ENCODE measurements at places on chromosomes 7 and 10. TPM values are rescaled to one million over a fixed set of nuclear protein-coding genes. Genes with fewer than 3 reads are reported as not detected.

Gene TEX36
- not detected for total RNA-seq

Gene AEBP1
- 49.3 TPM for total RNA-seq

Gene TCAF1
- 19.7 TPM for total RNA-seq

DNA sequence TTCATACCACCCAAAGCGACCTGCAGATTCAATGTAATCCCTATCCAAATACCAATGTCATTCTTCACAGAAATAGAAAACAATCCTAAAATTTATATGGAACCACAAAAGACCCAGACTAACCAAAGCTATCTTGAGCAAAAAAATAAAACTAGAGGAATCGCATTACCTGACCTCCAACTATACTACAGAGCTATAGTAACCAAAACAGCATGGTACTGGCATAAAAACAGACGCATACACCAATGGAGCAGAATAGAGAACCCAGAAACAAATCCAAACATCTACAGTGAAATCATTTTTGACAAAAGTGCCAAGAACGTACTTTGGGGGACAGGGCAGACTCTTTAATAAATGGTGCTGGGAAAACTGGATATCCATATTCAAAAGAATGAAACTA, 16.9 kb upstream of the CUL1 start:
- DNase-seq: no peak
- no peaks in the 10 kb centered on the region for H3K27me3 ChIP-seq
- no peak overlapping the region for H3K4me3 ChIP-seq
- no peaks in the 10 kb centered on the region for H3K4me1 ChIP-seq
- H3K27ac ChIP-seq: no peak overlapping the region

DNA sequence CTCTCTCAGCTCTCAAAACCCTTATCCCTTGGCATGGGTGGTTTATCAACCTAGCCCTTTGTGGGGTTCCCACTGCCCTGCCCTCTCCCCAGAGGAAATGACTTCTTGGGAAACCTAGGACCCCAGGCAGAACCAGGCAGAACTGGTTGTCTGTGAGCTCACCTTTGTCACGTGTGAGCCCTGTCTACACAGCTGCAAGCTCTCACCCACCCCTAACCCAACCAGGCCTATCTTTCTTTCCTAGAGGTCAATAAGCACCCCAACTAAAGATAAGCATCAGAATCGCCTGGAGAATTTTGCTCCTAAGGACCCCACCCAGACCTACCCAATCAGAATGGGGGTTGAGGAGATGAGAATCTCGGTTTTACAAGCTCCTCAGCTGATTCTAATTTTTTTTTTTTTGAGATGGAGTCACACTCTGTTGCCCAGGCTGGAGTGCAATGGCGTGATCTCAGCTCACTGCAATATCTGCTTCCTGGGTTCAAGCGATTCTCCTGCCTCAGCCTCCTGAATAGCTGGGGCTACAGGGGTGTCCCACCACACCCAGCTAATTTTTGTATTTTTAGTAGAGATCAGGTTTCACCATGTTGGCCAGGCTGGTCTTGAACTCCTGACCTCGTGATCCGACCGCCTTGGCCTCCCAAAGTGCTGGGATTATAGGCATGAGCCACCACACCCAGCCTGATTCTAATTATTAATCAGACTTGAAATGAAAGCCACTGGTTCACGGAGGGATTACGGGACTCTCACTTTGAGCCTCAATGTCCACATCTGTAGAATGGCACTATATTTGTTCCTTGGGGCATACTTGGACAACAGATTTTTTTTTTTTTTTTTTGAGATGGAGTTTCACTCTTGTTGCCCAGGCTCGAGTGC, 7.5 kb upstream of the DDIT4 start:
- no peaks in the 10 kb centered on the region for H3K27me3 ChIP-seq
- H3K4me3 ChIP-seq: no peak overlapping the region
- H3K4me1 ChIP-seq: peaks cover 10% of the 10 kb centered on the region

GRCh38 chr10:31921031-31921430, 7.6 kb downstream of the ARHGAP12 start:
- no peak overlapping the region for H3K27ac ChIP-seq
- H3K27me3 ChIP-seq: no peaks in the 10 kb centered on the region
- H3K36me3 ChIP-seq: no peaks in the 10 kb centered on the region
- no peak overlapping the region for H3K4me3 ChIP-seq

- H3K27me3 ChIP-seq: no peaks in the 10 kb centered on the region
- no peaks in the 10 kb centered on the region for H3K36me3 ChIP-seq
- H3K4me1 ChIP-seq: no peaks in the 10 kb centered on the region
- no peak overlapping the region for H3K4me3 ChIP-seq
- H3K27ac ChIP-seq: no peak overlapping the region
- DNase-seq: no peak
Observed at GRCh38 chr7:32765185-32765584, 126.4 kb downstream of the KBTBD2 start.

DNA sequence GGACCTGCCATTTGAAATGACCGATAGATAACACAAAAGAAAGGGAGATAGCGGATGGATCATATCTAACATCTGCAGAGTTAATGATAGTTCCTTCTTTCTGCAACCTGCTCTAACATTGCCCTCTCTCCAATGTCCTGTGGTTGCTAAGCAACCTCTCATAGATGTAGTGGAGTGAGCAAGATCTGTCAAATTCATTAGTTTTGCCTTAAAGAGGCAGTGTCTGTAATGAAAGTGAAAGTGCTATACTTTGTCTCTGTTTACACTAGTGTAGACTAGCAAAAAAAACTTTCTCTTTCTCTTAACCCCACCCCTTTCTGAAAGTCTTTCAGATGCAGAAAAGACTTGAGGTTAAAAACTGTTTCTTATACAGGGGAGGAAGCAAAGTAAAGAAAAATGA, 1196.9 kb downstream of the SORCS3 start:
- H3K4me3 ChIP-seq: peak overlapping the region; percentile 42
- no peaks in the 10 kb centered on the region for H3K36me3 ChIP-seq
- DNase-seq: no peak
- no peaks in the 10 kb centered on the region for H3K27me3 ChIP-seq
- H3K4me1 ChIP-seq: no peaks in the 10 kb centered on the region
- no peak overlapping the region for H3K27ac ChIP-seq

DNA sequence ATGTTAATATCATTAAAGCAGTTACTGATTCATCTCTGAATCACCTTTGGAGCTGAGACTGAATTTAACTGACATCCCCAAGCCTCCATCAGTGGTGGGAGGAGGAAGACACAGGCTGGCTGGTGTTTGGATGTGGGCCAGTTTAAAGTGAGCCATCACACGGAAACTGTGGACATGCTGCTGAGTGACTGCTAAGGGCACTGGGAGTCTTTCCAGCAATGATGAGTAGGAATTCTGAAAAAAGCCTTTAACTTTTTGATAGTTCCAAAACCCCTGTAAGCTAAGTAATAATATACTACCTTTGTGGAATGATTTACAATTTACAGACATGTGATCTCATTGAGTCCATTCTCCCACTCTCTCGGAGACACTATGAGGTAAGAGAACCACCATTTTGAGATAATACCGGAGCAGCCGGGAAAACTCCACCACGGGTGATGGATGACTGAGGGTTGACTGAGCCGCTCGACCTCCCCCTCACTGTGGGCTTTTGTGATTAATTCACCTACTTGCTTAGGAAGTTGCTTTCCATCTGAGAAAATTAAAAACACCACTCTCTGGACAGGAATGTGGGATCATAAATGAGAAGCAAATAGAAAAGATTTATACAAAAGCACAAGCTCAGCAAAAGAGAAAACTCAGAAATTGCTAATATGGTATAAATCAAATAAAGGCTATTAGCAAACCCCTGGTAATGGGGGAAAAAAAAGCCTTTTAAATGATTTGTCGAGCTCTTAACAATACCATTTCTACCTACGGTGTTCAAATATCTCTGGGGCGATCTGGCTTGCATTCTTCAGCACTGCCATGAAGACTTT, 194.8 kb downstream of the FANK1 start:
- H3K27me3 ChIP-seq: no peaks in the 10 kb centered on the region
- no peak overlapping the region for H3K4me3 ChIP-seq
- H3K27ac ChIP-seq: no peak overlapping the region
- DNase-seq: no peak
- H3K36me3 ChIP-seq: no peaks in the 10 kb centered on the region
- no peaks in the 10 kb centered on the region for H3K4me1 ChIP-seq

- H3K4me1 ChIP-seq: no peaks in the 10 kb centered on the region
- H3K27ac ChIP-seq: no peak within 1 kb of the TSS
- H3K4me3 ChIP-seq: no peak within 1 kb of the TSS
Observed at GRCh38 chr10:133087679-133088178, at the start of gene ADGRA1. ADGRA1 (plus strand) TSS chr10:133087924; CDS start chr10:133088910, 986 bp downstream.

DNA sequence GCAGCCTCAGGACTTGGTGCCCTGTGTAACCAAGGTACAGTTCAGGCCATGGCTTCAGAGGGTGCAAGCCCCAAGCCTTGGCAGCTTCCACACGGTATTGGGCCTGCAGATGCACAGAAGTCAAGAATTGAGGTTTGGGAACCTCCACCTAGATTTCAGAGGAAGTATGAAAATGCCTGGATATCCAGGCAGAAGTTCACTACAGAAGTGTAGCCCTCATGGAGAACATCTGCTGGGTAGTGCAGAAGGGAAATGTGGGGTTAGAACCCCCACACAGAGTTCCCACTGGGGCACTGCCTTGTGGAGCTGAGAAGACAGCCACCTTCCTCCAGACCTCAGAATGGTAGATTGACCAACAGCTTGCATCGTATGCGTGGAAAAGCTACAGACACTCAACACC, 3.4 kb upstream of the SEM1 start:
- H3K36me3 ChIP-seq: no peaks in the 10 kb centered on the region
- H3K4me1 ChIP-seq: peaks cover 8% of the 10 kb centered on the region
- H3K27ac ChIP-seq: no peak overlapping the region
- H3K4me3 ChIP-seq: no peak overlapping the region

GRCh38 chr10:114715171-114715670, 57.1 kb upstream of the ABLIM1 start:
- no peaks in the 10 kb centered on the region for H3K36me3 ChIP-seq
- H3K4me3 ChIP-seq: no peak overlapping the region
- no peak for DNase-seq
- no peak overlapping the region for H3K27ac ChIP-seq

All from pancreas (tissue), 10 donors.